ENCODE measurements at places on chromosomes 3 and 15.

DNA sequence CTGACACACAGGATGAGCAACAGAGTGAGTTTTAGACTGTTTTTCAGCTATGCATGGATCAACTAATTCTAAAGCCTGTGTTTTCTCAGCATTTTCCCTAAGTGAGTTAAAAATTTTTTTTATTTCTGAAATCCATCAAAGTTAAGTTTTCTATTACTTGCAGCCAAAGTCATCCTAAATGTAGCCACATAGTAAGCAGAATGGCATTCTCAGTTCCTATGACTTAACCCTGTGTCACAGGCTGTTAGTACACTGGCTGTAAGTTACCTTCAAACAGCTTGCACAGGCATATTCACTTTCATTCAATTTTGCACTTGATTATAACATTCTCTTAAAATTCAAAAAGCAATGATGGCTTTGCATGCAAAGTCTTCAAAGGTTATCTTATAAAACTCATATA, 368.2 kb downstream of the OCA2 start:
- DNase-seq = no peak

- DNase-seq = no peak
Measured at GRCh38 chr15:80480909-80481308, 76.7 kb downstream of the ARNT2 start.

GRCh38 chr3:33900809-33901505, 102.5 kb downstream of the PDCD6IP start:
- no peak for DNase-seq

- DNase-seq = no peak
Measured at GRCh38 chr3:194200422-194201081, 64.6 kb downstream of the HES1 start.

DNA sequence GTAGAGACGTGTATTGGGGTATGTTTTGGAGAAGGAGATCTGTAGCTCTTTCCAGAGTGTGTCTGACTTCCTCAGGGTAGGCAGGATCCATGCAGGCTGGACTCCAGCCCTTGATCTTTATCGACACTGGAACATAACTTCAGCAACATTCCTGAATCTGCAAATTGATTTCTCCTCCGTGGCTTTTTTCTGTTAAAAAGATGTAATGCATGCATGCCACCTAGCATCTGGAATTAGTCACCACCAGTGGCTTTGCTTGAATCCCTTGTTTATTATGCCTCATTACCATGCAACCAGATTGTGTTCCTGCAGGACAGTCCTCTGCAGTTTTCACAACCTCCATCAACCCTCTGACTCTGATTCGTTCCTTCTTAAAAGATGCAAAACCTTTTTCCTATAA, 86.1 kb downstream of the CCNL1 start:
- no peak for DNase-seq

DNA sequence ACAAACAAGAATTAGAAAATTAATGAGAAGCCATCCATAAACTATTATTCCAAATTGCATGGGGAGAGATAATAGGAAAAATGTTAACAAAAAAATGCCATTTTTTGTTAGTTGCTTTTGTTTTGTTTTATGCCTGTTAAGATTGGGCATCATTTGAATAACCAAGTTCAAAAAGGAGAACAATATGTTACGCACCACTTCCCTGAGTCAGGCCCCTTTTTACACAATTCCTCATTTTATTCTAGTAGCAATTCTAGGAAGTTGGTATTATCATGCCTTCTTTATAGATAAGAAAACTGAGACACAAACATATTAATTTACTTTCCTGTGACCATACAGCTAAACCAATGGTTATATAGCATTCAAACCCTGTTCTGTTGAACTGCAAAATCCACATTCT, 736.9 kb upstream of the CCDC54 start:
- no peak for DNase-seq

- no peak for DNase-seq
Measured at GRCh38 chr15:66894363-66894762, 171.0 kb upstream of the SMAD3 start.

DNA sequence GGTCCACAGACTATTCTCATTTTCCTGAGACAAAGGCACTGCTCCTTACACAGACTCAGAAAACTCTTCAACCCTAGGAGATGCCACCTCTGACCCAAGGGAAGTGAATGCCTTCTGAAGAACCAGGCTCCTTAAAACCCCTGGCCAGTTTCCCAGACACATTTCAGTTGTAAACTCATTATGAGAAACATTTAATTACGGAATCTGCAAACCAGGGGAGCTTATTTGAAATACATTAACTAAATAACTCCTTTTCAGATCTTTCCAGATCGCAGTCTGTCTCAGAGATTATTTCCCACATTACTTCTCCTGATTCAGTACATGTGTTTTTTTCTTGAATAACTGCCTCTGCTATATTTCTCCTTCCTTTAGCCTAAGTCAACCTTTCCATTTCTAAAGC, 17.6 kb downstream of the MYO5A start:
- no peak for DNase-seq

GRCh38 chr3:160773722-160774121, 17.7 kb downstream of the PPM1L start:
- no peak for DNase-seq

- DNase-seq = no peak
Measured at GRCh38 chr3:61451841-61452240, 109.5 kb upstream of the PTPRG start.

DNA sequence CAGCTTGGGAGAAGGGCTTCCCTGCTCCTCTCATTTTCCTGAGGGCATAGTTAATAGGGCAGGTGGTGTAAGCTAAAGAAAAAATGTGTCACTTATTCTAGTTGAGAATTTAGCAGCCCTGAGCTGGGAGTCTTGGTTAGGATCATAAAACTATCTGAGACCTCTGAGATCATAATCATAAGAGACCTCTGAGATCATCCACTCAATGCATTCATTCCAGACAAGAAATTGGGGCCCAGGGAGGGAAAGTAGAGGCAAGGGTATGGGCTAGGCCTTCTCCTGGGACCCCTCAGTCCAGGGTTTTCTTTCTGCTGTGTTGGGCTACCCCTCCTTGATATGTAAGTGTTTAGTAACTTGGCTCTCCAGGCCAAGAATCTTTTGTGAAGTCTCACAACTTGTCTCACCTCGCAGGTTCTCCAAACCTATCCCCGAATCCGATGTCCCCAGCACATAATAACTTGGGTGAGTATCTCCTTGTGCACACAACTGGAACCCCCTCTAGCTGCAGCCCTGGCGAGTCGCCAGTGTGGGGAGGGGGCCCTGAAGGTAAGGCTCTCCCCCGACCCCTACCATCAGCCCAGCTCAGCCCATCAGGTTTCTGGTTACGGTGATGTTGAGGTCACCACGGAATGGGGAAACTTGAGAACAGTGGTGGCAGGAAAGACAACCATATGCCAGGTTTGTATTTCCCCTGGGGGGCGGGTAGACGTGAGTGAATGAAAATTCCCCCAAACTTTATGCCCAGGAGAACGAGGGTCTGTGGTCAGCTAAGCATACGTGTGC, 84.1 kb downstream of the AAGAB start:
- no peak for DNase-seq

DNA sequence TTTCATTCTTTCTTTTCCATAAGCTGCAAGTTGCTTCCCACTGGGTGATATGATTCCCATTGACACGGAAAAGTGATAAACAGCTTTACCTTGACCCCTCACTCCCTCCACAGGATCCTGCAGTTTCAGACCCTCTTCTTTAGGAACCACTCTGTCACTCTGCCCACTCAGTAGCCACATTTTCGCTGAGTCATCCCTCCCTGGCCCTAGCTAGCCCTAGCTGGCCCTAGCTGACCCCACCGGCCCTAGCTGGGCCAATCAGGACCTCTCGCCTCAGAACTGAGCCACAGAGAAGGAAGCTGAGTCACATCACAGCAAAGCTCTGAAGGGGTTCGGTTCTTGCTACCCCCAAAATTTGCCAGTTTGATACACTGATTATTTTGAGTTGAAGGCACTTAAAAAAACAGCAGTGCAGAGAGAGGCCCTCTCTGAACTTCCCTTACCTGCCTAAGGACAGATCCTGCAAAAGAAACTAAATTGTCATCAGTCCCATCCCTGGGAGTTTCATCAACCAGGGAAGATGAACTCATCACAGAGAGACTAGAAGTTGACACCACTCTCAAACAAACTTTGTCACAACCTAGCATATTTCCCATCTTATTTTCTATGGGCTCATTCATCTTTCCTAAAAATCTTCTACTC, 233.5 kb upstream of the PROK2 start:
- no peak for DNase-seq

DNA sequence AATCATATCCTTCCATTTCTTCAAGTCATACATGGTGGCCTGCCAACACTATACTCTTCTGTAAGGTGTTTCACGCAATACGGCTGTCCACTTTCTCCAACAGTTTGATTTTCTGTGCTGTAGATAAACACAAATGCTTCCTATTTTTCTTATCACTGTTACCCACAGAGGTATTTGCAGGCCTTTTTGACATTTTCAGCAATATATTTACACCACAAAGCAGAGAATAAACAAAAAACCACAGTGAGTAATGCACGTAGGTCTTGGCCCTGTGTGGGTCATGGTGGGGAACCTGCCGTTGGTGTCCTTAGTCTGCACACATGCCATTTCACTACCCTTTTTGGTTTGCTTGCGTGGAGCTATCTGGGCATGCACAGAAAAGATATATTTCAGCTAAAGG, 59.5 kb downstream of the LRRC28 start:
- DNase-seq = no peak

GRCh38 chr3:160921020-160921635, 165.1 kb downstream of the PPM1L start:
- no peak for DNase-seq

DNA sequence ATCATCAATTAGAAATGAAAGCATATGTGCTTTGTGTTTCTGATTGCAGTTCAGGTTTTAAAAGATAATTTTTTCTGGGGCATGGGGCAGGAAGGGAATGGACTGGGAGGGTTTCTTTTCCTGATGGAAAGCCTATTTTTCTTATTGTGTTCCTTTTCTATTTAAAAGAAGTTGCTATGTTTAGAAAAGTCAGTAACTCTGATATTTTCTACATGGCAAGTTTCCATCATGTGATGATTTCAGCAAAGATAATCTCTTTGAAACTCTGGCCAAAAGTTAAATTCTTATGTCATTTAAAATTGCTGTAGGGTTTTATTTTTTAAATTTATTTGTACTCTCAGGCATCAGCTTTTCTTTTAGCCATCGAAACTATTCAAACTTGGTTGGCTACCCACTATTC, 601.2 kb downstream of the FOXP1 start:
- no peak for DNase-seq

DNA sequence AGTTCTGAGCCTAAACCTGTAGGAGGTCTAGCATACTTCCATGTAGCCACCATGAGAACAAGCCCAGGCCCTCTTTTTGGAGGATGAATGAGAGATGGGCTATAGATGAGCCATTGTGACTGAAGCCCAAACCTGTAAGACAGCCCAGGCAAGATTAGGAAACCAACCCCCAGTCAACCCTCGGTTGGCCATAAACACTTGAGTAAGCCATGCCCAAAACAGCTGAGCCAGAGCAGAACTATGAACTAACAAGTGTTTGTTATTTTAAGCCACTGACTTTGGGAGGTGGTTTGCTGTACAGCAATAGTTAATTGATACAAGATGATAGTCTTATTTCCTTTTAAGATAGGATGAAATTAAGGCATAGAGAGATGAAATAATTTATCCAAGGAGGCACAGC, 12.4 kb upstream of the CPNE4 start:
- DNase-seq = no peak

DNA sequence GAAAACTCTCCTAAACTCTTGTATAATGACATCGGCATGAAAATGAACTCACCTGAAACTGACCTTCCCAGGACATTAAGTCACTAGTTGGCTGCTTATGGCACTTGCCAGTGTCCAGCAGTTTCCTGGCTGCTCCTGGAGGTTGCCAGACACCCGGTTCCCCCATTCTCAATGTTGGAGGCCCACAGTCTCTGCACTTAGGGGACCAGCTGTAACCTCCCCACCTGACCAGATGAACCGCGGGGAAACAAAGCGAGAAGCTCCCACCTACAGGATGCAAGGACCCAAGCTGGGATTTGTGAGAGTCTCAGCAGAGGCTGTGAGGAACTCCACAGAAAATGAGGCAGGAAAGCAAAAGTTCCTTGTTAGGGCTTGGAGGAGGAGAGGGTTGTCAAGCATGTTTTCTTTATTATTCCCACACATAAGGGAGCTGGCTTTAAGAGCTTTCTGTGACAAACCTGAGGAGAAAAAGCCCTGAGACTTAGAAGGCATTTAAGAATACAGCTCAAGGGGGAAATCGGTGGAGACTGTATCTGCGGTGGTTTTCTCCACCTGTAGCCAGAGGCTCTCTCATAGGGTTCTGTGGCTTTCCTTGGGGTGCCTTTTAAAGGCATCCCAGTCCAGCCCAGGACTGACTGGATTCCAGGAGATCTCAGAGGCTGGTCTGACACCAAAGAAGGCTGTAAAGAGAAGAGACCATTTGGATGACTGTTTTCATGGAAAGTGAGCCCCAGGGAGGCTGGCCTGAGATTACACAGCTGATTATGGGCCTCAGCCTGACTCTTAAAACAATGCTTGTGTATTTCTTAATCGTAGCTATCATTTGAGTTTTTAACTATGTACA, 4.6 kb downstream of the TPM1 start:
- no peak for DNase-seq

- peak; percentile 11 for DNase-seq
Measured at GRCh38 chr3:50632450-50632849, 15.5 kb downstream of the MAPKAPK3 start.
